ENCODE measurements at places on chromosomes 2 and 18. TPM values are rescaled to one million over a fixed set of nuclear protein-coding genes. Genes with fewer than 3 reads are reported as not detected.

GRCh38 chr2:175366815-175367214 lies 185.3 kb upstream of the ATP5MC3 start:
- no peak for DNase-seq

GRCh38 chr2:196915507-196916189 lies 10.9 kb downstream of the PGAP1 start:
- no peak for DNase-seq

DNA sequence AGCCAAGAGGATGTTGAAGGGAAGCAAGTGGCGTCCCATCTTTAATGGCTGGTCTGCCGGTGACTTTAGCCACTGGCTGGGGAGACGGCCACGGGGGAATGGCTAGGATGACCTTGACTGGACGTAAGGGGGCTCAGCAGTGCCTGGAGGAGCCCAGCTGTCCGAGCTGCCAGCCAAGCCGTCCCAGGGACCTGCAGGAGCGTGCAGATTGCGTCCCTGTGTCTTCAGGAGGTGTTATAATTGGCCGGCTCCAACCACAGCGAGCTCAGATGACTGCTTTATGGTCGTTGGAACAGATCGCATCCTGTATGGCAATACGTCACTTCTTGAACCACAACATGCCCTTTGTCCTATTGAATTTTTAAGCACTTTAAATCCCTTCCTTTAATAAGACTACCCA lies 204.6 kb downstream of the EIPR1 start:
- peak; percentile 11 for DNase-seq

DNA sequence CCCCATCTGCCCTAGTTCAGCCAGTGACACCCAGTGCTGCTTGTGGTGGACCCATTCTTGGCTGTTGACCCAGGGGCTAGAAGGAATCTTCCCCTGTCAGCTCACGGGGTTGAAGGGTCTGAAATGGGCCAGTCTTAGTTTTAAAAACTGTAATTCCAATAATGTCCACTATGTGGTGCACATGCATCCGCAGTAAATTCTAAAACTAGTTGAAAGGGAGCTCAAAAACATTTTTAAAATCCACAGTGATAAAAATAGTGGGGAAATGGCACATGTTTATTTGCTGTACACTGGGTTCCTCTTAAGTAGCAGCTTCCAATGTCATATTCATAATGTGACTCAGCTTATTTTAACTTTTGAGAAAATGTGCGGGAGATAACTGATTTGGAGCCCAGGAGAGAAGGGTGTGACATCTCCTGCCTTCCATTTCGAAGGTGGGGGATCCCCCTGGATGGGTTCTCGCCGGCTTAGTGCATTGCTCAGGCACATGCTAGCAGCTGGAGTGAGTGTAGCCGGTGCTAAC lies 32.8 kb downstream of the GRHL1 start:
- DNase-seq: no peak

The CDK15 gene
- 5.3 TPM for total RNA-seq

The CXCR1 gene
- total RNA-seq: not detected

The C2orf66 gene
- 0.36 TPM for total RNA-seq

DNA sequence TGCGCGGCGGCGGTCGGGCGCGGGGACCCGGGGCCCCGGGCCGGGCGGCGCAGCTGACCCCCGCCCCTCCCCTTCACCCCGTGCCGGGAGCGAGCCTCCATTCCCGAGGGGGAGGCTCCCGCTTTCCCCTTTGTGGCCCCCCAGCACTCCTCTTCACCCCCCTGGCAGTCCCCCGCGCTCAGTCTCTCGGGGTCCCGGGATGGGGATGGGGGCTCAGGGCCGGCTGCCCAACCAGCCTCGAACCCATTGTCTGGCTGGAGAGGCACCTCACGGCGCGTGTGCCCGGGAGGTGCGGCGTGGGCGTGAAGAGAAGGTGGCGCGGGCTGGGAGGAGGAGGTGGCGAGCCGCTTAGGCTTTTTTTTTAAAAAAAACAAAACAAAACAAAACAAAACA lies 748 bp downstream of the FMNL2 start:
- peak; percentile 82 for DNase-seq

The ERBB4 gene
- not detected for total RNA-seq

The REEP1 gene
- total RNA-seq: 0.36 TPM

GRCh38 chr2:37355735-37356134 lies 11.3 kb downstream of the QPCT start:
- no peak for DNase-seq

DNA sequence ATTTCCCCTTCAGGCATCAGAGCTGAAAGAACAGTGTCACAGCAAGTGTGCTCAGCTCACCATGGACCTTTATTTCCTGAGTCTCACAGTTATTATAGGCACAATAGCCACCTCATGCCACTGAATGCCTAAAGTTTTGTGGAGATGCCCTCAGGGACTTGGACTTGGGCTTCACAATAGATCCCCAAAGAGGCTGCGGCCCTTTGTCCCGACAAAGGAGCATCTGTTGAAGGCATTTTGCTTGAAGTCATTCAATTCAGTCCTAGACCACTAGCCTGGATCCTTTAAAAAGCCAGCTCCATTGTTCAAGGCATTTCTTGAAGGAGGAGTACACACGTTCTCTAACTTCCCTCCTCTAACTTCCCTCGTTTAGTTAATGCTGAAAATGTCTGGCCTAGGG lies 125.4 kb downstream of the DCC start:
- DNase-seq: no peak

DNA sequence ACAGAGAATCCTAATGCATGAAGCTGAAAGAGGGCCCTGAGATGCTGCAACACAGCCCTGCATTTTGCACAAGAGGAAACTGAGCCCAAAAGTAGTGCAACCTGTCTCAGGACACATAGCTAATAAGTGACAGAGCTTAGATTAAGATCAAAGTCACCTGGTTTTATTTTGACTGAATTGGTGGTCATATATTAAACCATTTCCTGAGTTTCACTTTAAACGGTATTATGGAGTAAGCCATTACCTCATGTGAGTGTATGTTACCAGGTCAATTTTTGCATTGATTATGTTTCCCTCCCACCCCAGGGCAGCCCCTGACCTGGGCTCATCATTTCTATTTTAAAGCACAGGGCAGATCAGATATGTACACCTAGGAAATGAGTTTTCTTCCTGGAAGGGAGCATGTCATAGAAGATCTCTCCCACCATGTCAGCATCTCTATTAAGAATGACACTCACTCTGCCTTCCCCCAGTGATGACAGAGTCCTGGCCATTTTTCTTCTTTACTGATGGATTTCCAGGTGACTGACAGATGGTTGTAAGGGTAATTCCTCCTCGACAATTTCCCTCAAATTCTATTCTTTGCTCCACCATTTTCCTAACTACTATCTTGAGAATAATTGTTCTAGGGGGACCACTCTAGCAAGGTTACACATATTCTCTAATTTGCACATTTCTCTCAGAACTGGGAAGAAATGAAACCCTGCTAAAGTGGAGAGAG lies 441.3 kb upstream of the SLC14A2 start:
- no peak for DNase-seq

The DSG1 gene
- not detected for total RNA-seq

The STK11IP gene
- total RNA-seq: 19.4 TPM

The CCDC121 gene
- 1.1 TPM for total RNA-seq

DNA sequence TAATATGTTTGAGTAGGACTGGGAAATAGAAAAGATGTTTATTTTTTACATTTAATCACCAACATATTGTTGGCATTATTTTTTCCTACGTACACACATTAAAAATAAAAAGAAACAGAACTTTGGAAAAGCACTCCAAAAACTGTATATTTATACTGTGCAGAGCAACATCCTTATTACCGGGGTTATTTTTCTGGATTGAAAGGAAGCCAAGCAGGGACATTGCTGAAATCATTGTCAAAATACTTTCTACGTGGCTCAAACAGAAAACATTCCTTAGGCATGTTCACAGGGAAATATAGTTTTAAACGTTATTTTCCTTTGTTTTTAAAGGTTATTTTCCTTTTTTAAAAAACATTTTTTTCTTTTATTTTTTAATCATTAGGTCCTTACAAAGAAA lies 315.0 kb upstream of the SMIM21 start:
- no peak for DNase-seq

DNA sequence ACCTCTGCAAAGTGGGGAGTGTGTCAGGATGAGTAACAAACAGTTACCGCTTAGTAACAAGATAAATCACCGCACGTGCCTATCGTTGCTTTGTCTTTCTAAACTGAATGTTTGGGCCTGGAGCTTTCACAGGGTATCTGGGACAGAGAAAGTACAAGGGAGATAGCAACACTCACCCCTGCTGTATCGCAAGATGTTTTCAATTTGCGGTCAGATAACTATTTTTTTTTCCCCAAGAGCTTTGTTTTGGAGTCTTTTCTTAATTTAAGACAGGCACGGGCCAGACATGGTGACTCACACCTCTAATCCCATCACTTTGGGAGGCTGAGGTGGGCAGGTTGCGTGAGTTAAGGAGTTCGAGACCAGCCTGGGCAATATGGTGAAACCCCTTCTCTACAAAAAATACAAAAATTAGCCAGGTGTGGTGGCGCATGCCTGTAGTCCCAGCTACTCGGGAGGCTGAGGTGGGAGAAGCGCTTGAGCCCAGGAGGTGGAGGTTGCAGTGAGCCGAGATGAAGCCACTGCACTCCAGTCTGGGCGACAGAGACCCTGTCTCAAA lies 146.6 kb downstream of the GBX2 start:
- no peak for DNase-seq

- peak; percentile 42 for DNase-seq
Measured at GRCh38 chr18:22846088-22846683, 86.9 kb upstream of the RBBP8 start.

The C18orf54 gene
- total RNA-seq: 1.8 TPM

GRCh38 chr18:67200665-67201064 lies 315.9 kb downstream of the DSEL start:
- peak; percentile 11 for DNase-seq

GRCh38 chr18:79438898-79439627 lies 43.3 kb downstream of the NFATC1 start:
- DNase-seq: peak; percentile 87

The KCNK3 gene
- not detected for total RNA-seq

DNA sequence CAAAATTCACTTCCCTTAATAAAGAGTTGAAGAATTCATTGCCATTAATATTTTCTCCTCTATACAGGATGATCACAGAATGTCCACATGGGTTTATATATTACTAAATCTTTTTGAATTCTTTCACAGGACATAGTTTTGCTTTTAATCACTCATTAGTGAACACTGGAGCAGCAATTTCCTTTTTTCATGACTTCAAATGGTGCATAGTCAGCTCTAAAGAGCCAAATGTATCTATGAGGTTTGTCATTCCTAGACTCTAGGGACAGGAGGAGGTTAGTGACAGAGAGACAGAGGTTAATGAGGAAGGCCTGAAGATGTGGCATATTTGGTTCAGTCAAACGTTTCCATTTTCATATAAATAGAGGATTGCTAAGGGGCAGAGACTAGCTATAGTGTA lies 111.8 kb downstream of the FSHR start:
- no peak for DNase-seq

- no peak for DNase-seq
Measured at GRCh38 chr2:101327863-101328394, 19.4 kb upstream of the RNF149 start.
